Bronchial smooth muscle cell (primary cell): ENCODE measurements at places on chromosomes 2 and 18. TPM values are rescaled to one million over a fixed set of nuclear protein-coding genes. Genes with fewer than 3 reads are reported as not detected.

Gene RAPH1
- 7.4 and 15.6 TPM in 2 replicates for total RNA-seq

Gene ASAP2
- total RNA-seq, result 18.6 and 20.1 TPM in 2 replicates

Gene FAM110C
- not detected in 2 replicates for total RNA-seq

Gene ABHD1
- 0.16 TPM in 1 of 2 replicates, not detected in the other for total RNA-seq

Gene EML6
- 0.17 and 0.63 TPM in 2 replicates for total RNA-seq

Gene SIX2
- total RNA-seq, result not detected in 2 replicates

Gene ALPP
- total RNA-seq, result not detected in 2 replicates

Gene TTC32
- 5.9 and 8.5 TPM in 2 replicates for total RNA-seq

Gene LYPD6
- under 0.01 TPM in 1 of 2 replicates, not detected in the other for total RNA-seq
